ACHN (cell line): ENCODE measurements at places on chromosomes 6 and 20.

DNA sequence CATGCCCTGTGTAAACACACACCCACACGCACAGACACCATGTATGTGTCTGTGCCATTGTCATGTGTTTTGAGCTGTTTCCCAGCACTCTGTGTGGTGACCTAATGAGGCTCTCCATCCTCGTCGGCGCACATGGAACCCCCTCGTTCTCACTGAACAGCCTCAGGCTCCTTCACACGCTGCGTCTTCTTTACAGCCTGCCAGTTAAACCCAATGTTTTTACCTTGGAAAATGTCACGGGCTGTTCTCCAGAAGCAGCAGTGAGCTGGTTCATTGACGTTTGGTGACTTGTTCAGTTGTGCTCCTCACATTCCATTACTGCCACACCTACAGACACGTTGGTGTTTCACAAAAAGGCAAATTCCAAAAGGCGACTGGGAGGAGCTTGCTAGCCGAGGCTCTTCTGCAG is 201.0 kb upstream of the FOXQ1 start:
- DNase-seq = no peak

- no peak for DNase-seq
Measured at GRCh38 chr6:18121580-18122127, 823 bp downstream of the NHLRC1 start.

GRCh38 chr6:6790891-6791290 is 202.4 kb downstream of the LY86 start:
- DNase-seq = peak; percentile 90

DNA sequence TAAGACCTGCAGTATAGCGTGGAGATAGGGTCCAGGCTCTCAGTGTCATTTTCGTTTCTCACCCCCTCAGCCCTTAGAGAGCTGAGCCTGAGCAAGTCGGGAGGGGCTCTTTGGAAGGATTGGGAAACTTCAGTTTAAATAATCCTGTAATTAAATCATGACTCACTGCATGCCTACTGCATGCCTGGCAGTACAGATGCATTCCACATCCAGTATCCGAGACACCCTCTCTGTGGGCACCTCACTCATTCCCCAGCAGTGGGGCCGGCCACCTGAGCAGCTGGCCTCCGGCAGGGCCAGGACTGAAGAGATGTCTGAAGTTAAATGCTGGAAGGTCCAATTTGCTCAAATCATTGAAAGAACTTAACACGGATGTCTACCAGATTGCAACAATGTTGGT is 316.6 kb downstream of the THBS2 start:
- no peak for DNase-seq

GRCh38 chr20:37562695-37563480 is 35.2 kb upstream of the BLCAP start:
- DNase-seq = no peak

DNA sequence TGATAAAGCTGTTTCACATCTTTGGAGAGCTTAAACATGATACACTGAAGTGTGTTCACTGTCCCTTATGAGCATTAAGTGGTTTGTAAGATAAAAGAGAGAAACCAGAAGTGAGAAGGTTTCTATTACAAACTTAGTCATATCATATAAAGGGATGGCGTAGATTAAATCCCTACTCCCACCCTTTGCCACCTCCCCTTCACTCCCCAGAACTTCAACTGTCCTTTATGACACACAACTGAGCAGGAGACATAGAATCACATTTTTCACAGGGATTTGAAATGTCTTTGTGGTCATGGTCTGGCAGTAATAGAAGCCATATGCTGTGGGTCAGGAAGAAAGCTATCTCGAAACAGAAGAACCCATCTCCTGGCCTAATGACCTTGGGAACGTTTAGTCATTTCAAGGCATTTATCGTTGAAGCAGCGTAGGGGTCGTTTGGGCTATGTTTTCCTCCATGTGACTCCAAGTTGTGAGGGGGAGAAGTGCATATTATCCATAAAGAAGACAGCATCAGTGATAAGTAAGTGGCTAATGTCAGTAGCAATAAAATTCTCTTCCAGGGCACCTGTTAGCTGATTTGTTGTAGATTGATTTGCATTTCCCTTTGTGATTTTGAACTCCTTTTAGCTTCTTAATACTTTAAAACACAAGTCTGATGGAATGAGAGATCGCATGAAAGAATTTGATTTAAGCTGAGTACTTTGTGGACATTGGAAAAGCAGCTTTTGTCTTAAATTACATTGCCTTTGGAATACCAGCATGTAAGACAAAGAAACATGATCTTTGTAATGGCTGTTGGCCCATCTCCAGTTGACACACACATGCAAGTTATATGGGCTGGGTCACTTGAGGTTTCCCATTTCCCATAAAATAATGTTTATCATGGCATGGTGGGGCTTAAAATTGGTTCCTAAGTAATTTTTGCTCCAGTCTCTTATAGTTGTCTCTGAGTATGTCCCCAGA is 501.5 kb upstream of the FLRT3 start:
- DNase-seq = no peak

- no peak for DNase-seq
Measured at GRCh38 chr6:157861184-157861583, 38.1 kb downstream of the SNX9 start.

DNA sequence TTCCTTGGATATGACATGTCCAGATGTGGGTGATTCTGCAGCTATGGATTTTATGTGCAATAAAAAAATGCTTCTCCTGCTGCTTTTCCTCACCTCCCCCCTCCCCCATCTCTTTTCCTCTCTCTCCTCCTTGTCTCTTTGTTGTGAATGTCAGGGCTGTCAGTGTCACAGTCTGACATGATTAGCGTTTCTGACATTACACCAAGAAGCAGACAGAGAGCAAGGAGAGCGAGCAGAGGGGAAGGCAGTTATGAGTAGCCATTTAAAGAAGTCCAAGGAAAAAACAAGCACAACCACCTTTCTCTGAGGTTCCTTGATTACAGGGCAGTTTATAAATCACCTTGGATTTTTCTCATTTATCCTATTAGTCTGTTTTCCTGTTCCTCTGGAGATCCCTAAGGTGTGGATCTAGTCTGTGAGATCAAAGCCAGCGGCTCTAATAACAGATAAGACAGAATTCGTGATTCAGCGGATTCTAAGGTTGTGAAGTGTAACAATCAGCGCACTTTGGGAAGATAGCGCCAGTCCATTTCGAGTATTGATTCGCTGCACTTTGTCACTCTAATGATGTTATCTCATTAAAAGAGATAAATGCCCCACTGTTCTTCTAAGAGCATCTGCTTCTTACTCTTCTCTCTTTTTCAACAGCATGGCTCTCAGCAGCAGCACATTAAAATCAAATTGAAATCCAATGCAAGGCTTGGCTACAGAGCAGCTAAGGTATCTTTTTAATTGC is 101.4 kb downstream of the BACH2 start:
- DNase-seq = no peak

DNA sequence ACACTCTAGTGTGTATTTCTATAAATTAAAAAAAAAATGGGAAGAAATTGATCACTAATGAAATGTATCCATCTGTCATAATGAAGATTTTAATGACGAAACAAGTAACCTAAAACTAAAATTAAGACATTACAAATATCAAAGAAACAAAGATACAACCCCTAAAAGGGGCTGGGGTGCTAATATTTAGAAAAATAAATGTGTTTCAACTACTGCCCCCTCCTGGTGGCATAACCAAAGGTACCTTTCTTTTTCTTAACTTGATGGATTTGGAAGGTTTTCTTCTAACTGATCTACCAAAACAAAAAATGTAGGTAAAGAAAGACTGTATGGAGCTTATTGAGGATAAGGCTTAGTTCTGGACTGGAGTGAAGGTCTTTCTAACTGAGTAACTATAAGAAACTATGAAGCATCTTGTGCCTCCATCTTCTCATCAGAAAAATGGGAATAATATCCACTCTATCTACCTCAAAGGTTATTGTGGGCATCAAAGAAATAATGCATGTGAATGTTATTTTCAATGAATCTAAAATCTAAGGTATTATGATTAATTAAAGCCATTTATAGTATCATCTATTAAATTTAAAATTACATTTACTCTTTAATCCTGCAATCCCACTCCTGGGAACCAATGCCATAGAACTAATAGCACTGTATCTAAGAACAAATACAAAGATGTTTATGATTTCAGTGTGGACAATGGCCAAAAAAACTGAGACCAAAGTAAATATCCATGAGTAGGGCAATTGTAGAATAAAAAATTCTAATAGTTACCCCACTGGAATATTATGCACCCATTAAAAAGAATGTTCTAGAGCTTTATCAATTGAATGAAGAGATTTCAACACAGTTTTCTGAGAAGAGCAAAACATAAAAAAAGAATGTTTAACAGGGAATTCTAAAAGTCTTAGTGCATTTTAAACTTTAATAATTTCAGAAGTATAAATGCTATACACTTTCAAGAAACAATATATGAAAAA is 117.2 kb downstream of the BACH2 start:
- peak; percentile 13 for DNase-seq

DNA sequence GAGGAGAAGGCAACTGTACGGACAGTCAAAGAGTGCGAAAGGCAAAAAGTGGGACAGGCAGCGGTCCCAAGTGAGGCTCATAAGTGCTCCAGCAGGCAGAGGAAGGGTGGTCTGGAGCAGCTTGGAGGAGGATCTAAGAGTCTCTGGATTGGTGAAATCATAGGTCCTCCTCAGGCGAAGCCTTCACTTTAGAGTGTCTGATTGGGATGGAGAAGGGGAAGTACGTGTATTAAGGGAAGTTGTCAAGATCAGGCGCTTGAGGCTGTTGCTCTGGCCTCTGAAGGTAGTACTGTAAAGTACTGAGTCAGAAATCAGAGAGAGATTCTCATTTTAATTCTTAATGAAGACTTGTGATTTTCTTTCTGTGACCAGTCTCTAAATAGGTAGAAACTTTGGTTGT is 185.6 kb downstream of the KIF16B start:
- DNase-seq = no peak

- no peak for DNase-seq
Measured at GRCh38 chr6:12813321-12813720, 96.8 kb downstream of the PHACTR1 start.

DNA sequence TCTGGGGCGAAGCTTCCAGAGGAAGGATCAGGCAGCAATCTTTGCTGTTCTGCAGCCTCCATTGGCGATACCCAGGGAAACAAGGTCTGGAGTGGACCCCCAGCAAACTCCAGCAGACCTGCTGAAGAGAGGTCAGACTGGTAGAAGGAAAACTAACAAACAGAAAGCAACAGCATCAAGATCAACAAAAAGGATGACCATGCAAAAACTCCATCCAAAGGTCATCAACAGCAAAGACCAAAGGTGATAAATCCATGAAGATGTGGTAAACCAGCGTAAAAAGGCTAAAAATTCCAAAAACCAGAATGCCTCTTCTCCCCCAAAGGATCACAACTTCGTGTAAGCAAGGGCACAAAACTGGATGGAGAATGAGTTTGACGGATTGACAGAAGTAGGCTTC is 252.8 kb downstream of the PHF3 start:
- DNase-seq = no peak

DNA sequence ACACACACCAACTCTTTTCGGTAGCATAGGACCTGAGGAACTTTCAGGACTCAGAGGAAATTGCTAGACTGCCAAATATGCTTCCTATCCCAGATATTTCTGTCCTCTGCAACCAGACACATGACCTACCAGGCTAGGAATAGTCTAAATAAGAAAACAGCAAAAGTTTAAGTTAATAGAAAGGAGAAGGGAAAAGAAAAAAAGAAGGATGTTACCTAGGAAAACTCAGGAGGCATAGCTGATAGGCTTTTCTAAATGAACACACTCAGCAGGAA is 74.6 kb downstream of the MAP3K5 start:
- DNase-seq = no peak

DNA sequence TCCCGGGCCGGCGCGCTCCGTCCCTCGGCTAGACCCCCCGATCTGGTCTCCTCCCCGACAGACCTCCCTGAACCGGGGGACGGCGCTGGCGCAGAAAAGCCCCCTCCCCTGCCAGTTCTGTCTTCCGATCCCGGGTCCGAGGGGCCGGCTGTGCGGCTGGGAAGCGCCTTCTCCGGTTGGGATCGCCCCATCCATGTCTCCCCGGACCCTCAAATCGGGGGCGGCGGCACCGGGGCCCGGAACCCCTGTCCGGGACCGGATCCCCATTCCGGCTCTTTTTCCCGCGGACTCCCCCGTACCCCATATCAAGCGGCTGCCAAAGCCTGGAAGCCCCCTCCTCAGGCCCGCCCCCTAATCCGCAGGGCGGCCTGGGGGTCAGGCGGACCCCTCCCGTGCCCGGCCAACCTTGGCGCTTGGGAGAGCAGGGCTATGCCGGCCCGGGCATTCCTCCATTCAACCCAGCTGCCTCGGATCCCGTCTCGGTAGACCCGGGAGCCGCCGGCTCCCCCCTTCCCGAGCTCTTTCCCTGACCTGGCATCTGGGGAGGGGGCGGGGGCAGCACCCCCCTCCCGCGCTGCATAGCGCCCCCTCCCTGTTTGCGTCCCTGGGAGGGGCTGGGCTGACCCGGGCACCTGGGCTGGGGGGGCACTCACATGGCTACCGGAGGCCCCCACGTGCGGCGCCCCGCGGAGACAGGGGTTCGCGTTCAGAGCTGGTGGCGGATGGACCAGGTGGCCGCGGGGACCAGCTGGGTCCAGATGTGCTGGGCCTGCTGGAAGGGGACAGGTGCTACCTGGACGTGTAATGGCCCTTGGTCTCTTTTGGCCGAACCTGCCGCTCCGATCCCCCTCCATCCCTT is 643 bp downstream of the DLGAP4 start:
- DNase-seq = no peak

GRCh38 chr20:59495894-59496510 is 108.3 kb upstream of the PHACTR3 start:
- peak; percentile 46 for DNase-seq

- DNase-seq = no peak
Measured at GRCh38 chr6:129390900-129391299, 319.1 kb downstream of the ARHGAP18 start.

GRCh38 chr20:7585126-7585679 is 355.1 kb downstream of the HAO1 start:
- no peak for DNase-seq

DNA sequence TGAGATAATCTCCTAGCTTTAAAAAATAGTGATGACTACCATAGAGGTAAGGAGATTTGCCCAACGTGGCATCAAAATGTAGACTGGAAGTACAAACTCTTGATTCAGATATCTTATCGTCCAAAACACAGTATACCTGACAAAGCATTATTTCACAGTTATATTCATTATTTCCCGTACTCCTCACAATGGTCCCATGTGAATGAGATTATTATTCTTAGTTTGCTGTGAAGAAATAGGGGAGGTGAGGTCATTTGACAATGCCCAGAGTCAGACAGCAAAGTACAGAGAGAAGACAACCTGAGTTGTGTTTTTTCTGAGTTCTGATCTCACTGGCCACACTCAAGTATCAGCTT is 1.2 kb upstream of the TFB1M start:
- DNase-seq = peak; percentile 10

- peak; percentile 64 for DNase-seq
Measured at GRCh38 chr6:53484476-53485280, 60.2 kb downstream of the GCLC start.
